ENCODE measurements at places on chromosomes 1 and 21.

GRCh38 chr1:168907053-168907452, 178.0 kb upstream of the DPT start:
- DNase-seq: no peak

DNA sequence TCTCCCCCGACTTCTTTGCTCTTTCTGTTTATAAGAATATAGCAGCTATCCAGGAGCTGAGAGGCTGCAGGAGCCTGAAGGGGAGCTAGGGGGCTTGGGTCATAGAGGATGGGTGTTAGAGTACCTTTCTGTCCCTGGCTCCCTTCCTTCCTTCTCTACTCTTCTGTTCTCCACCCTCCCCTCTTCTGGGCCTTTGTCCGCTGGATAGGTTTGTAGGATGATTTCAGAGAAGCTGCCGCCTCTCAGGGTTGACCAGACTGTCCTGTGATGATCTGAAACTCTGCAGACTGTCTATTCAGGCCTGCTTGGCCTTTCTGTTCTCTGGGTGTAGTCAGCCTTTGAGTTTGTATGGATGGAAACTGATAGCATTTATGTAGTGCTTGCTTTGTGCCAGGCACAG, 26.3 kb downstream of the PPFIA4 start:
- DNase-seq: no peak

GRCh38 chr1:73911849-73912248, 286.1 kb downstream of the LRRIQ3 start:
- no peak for DNase-seq

DNA sequence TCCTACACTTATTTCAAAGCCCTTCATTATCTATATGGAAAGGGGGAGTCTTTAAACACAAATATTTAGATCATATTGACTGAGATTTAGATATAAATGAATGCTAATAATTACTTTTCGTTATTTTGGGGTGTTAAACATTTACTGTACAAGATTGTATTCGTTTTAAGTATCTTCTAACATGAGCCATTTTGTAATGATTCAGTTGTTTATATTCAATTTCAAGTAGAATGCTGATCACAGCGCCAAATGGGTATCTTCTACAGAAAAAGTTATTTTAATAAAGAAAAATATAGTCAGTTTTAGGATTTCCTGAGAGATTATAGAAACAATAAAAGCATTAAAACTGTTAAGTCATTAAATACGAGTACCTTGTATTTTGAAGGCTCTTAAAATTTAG, 104.5 kb upstream of the HNRNPU start:
- no peak for DNase-seq

GRCh38 chr21:42499444-42500112, 3.6 kb upstream of the RSPH1 start:
- no peak for DNase-seq

DNA sequence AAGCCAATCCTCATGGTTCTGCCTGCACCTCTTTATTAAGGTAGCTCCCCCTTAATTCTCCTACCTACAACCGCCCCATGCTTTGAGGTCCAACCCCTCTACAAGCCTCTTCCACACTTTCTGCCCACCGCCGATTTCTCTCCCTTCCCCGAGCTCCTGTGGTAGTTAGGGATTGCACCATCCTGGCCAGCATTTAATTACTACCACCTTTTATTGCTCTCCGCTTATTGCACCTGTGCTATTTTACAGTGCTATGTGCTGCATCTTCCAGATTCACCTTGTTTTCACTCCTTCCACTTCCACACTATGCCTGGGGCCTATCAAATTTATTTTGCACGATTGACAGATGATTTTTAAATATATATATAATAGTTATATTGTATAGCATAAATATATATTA, 29.3 kb upstream of the DNAJC11 start:
- no peak for DNase-seq

DNA sequence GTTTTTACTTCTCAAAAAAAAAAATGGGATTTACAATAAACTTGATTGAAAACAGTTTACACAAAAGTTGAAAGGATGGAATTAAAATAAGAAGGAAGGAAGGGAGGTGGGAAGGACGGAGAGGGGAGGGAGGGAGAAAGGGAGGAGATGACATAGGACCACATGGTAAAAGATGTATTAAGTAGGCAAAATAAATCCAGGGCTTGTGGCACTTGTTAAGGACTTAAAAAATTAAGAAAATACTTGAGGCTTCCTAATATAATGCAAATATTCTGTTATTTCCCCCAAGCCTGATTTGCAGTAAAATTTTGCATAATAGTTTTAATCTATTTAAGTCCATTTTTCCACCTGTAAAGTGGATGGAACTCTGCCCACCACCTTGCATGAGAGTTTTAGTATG, 27.5 kb downstream of the SLC30A10 start:
- DNase-seq: no peak

GRCh38 chr1:109827466-109827865, 63.7 kb upstream of the EPS8L3 start:
- no peak for DNase-seq

GRCh38 chr1:183711741-183712361, 58.7 kb upstream of the APOBEC4 start:
- DNase-seq: no peak

DNA sequence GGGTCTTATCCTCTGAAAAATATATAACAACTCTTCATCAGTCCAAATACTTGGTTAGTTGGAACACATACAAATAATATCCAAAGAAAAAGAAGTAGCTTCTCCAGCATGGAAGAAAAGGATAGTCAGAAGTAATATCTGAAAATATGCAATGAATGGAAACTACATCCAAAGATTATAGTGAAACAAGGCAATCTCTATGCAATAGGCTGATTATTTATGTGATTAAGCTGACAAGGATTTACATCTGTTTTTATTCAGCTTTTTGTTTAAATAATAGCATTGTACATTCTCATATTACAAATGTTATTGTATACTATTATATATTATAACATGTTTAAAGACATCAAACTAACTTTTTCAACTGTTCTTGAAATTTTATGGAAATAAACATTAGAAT, 15.3 kb upstream of the TGFBR3 start:
- DNase-seq: no peak

DNA sequence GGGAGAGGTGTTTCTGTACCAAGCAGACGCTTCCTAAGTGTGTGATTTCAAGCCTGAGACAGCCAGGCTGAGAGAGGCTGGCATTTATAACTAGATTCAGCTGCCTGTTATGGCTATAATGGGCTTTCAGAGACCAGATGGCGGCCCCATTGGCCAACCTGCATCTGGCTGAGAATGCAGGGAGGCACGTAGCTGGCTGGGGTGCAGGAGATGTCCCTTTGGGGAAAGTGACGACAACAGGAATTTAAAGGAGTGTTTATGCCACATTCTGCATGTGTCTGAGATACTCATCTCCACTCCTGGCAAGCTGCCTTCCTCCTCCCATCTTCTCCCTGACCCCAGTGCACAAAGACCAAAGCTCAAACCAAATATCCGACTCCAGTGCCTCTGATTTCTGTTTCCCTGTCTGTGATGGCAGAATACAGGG, 21.3 kb upstream of the CCDC190 start:
- DNase-seq: no peak

DNA sequence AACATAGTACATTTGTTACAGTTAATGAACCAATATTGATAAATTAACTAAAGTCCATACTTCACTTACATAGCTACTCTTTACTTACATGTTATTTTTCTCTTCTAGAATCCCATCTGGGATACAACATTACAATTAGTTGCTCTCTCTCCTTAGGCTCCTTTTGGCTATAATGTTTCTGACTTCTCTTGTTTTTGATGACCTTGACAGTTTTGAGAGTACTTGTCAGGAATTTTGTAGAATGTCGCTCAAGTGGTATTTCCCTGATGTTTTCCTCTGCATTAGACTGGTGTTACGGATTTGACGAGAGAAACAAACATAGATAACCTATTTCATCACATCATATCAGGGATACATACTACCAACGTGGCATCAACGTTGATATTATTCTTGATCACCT, 925.4 kb upstream of the TMPRSS15 start:
- DNase-seq: no peak

DNA sequence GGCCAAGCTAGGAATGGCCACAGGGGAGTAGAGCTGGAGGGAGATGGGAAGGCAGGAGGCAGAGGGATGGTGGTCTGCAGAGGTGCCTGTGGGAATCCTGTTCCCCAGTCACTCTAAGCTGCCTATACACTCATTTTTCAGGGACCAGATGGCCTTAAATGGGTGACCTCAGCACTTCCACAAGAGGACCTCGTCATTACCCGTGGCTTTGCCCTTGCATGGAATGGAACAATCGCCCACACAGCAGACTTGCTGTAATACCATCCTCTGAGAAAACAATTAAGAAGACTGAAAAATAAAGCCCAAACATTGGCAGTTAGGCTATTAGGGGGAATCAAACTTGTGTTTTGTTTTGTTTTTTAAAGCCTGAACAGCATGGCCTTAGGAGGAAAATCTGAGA, 12.9 kb upstream of the TNN start:
- no peak for DNase-seq

GRCh38 chr1:46171351-46171750, 3.5 kb upstream of the TSPAN1 start:
- DNase-seq: no peak

DNA sequence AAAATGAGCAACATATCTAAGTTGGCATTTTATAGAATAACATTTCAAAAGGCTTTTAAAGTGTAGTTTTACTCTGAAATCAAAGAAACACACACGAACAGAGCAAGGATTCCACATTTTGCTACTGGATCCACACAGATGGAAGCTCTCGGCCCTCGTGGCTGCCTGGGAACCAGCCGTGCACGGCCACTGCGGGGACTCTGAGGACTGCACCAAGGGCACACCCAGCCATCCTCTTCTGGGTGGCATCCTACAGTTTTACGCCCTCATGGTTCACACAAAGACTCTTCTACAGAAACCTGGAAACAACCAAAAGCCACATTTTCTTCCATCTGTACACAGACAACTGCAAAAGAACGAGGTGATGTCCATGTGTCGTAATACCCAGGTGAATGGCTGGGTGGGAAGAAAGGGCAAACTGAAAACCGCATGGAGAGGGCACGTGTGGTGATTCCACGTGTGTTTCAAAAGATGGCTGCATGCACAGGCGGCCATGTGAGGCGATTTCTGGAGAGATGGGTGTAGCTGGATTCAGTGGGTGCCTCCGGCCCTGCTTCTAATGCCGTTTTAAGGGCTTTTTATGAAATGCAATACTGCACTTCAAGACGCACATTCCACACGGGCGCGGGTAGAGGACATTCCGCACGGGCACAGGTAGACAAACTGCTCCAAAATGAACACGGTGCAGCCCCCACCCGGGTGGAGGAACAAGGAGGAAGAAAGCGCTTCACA, 8.1 kb downstream of the POFUT2 start:
- DNase-seq: peak; percentile 35

DNA sequence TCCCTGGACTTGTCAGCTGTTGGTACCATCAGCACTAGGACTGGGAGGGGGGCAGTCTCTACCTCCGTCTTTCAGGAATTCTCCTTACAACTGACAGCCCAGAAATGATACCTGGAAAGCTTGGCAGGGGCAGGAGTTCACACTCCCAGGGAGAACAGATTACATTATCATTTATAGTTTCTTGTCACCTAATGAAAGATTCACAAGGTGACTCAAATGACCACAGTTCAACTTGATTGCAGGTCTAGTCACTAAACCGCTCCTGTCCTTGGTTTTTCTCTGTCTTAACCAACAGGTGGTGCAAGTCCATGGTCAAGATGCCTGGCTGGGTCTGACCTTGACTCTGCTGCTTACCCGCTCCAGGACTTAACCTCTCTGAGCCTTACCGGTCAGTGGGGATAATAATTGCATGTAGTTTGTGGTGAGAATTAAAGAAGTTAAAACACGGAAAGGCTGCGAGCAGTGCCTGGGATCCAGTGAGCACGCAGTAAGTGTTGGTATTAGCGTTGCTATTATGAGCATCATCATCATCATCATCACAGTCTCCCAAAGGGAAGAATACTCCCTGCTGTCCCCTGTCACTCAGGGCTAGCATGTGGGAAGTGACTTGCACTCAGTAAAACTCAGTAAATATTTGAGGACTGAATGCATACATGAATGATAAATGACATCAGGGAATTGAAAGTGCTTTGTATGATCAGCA, 125.3 kb upstream of the CD34 start:
- DNase-seq: no peak

GRCh38 chr1:225737161-225737560, 40.5 kb upstream of the SRP9 start:
- DNase-seq: peak; percentile 70

DNA sequence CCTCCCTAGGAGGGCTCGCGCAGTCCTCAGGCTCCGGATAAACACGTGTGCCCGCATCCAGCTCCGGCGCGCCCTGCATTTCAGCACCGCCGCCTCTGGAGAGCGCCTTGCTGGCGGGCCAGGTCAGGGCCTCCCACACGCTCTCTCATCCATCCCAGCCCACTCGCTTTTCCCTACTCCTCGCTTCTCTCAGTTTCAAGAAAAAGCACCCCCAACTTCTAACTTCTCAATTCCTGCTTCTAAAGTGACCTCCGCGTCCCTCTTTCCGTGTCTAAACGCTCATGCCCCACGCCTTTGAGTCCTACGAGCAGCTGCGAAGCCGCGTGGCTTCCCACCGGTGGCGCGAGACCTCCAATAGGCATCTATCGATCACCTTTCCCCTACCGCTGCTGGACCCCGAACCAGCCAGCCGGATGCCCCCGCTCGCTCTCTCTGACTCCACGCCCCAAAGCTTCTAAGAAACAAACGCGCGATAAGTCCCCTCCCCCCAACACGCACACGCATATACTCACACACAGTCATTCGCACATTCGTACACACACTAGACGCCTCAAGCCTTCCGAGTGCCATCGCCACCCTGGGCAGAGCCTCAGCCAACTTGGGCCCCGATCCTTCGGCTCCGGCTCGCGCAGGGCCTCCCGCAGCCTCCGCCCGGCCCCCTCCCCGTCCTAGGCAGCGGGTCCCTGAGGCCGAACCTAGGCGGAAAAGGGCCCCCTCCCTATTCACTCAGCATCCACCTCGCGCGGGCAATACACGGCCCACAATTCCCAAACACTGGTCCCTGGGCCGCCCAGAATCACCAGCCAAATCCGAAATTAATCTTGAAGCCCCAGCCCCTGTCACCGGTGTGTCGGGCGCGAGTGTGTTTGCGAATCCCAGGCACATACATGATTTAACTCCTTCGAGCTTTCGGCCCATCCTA, 1.1 kb downstream of the NMNAT2 start:
- DNase-seq: no peak

DNA sequence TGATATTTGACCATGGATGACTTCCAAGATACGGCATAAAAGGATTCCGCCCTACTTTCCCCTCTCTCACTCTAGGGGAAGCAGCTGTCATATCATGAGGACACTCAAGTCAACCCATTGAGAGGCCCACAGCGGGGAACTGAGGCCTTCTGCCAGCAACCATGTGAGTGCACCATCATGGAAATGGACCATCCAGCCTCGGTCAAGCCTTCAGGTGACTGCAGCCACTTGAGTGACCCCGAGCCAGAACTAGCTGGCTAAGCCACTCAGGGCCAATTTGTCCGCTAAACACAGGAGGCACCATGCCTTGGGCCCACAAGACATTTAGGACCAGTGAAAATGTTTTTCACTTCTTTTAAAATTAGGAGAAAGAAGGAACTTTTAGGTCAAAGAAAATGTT, 11.1 kb upstream of the GJB5 start:
- no peak for DNase-seq

GRCh38 chr1:99218572-99218971, 45.7 kb upstream of the PLPPR4 start:
- DNase-seq: no peak

- no peak for DNase-seq
Observed at GRCh38 chr21:42676808-42677207, 23.4 kb downstream of the PDE9A start.

GRCh38 chr1:99957818-99958217, 12.0 kb upstream of the SLC35A3 start:
- DNase-seq: no peak

- no peak for DNase-seq
Observed at GRCh38 chr1:17059391-17060305, 5.8 kb upstream of the SDHB start.

GRCh38 chr1:218514689-218515088, 169.6 kb downstream of the TGFB2 start:
- DNase-seq: no peak

Data from RWPE2 (cell line).